ENCODE measurements at places on chromosomes 2 and 18. TPM values are rescaled to one million over a fixed set of nuclear protein-coding genes. Genes with fewer than 3 reads are reported as not detected.

The ST6GAL2 gene
- not detected for total RNA-seq

The ALKAL2 gene
- not detected for total RNA-seq

DNA sequence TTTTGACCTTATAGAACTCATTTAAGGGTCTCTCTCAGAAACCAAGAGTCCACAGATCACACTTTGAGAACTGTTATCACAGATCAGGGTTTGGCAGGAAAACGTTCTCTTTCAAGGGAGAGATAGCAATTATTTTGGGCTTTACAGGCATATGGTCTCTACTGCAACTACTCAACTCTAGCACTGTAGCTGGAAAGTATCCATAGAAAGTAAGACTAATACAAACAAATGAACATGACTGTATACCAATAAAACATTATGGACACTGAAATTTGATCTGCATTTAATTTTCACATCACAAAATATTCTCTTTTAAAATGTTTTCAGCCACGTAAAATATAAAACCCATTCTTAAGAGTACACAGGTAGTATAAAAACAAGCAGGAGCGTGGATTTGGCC, 100.5 kb downstream of the TRIP12 start:
- no peak for DNase-seq

GRCh38 chr2:202337151-202337550, 39.0 kb upstream of the BMPR2 start:
- no peak for DNase-seq

GRCh38 chr2:74896232-74896631, 62.2 kb upstream of the POLE4 start:
- DNase-seq, result no peak

DNA sequence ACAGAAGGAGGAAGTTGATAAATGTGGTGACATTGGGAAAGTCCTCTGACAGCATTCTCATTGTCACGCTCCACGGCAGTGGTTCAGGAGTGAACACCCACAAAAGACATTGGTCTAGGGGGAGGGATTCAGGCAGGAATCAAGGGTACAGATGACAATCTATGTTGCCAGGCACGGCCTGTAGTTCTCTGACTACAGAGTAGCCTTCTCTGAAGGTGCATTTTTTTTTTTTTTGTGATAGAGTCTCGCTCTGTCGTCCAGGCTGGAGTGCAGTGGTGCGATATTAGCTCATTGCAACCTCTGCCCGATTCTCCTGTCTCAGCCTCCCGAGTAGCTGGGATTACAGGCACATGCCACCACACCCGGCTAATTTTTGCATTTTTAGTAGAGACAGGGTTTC, 7.4 kb upstream of the MOB1A start:
- DNase-seq, result no peak

DNA sequence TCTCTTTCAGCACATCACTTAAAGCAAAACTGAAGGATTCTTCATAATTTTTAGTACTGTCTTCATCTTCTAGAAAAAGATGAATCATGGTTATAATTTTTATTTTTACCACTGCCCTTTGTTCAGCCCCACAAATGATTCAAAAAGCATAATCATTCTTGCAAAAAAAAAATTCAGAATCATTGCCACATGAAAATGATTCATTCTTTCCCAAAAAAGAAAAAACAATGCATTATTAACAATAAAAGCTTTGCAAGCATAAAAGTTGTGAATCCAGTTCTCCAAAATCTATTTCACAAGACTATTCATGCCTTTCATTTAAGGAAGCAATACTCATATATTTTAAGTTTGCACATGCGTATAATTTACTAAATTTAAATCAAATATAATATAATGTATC, 204.8 kb downstream of the RBM43 start:
- no peak for DNase-seq

GRCh38 chr2:228653884-228654283, 472.4 kb upstream of the SPHKAP start:
- no peak for DNase-seq

DNA sequence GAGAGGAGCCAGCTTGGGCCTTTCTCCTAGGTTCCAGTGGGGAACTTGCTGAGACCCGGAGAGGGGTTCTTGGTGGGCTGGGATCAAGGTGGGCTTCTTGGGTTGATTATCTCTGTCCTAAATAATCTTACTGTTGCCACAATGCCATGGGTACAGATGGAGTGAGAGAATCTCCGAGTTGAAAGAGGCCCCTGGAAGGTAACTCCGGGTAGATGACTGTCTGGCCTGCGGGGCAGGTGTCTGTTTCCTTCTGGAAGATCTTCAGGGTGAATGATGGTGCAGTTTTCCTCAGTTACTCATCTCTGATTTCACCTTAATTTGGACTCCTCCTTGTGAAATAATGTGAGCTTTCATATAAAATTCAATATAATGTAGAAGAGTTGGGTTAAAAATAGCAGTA, 159.4 kb downstream of the ACTR3 start:
- DNase-seq, result no peak

DNA sequence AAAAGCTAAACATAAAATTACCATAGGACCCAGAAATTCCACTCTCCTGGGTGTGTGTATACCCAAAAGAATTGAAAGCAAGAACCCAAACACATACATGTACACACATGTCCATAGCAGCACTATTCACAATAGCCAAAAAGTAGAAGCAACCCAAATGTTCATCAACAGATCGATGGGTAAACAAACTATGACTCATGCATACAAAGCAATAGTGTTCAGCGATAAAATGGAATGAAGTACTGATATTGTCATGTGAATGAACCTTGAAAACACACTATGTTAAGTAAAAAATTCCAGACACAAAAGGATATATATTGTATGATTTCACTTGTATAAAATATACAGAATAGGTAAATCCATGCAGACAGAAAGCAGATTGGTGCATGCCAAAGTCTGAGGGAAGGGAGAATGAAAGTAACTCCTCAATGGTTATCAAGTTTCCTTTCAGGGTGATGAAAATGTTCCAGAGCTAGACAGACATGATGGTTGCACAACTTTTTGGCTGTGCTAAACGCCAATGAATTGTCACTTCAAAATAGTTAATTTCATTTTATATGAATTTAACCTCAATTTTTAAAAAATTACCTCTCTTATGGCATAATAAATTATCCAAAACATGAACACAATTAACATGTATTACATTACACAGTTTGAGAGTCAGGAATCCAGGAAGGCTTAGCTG, 35.5 kb downstream of the GKN2 start:
- DNase-seq, result no peak

GRCh38 chr2:7473135-7473771, 556.0 kb downstream of the RNF144A start:
- DNase-seq, result no peak

- no peak for DNase-seq
These were observed 61.4 kb downstream of the TWIST2 start for GRCh38 chr2:238908960-238909951.

Measured in Panc1 (cell line).